HCT116 (cell line): ENCODE measurements at places on chromosomes 6 and 20. TPM values are rescaled to one million over a fixed set of nuclear protein-coding genes. Genes with fewer than 3 reads are reported as not detected.

- DNase-seq = no peak
Measured at GRCh38 chr6:109212683-109213082, 117.4 kb downstream of the CEP57L1 start.

- DNase-seq = no peak
Measured at GRCh38 chr6:79042799-79043126, 35.3 kb downstream of the PHIP start.

DNA sequence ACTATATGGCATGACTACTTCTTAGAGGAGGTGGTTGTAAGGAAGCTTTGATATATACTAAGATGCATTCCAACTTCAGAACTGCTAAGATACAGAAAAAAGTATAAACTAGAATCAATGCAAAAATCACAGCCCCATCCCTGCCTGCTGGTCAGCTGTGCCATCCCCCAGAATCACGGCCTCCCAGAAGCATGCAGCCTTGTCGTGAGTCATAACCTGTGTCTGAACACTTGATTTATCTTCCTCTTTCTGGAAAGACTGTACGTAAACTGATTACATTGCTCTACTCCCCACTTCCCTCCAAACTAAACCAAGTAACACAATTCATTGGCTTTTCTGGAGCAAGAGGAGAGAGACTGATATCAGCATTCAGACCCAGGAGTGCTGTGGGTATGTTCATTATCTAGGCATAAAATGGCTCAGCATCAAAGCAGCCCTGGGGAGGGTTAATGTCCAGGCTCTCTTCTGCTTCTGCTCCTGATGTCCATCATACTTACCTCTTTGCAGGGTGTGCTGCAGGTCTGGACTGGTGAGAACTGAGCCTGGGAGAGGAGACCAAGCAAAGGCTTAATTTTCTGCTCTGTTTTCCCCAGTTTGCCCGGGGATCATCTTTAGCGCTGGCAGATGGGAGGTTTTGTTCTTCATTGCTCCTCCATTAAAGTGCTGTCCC is 18.4 kb downstream of the SCP2D1 start:
- DNase-seq = no peak

- no peak for DNase-seq
Measured at GRCh38 chr6:158759966-158760617, 59.1 kb downstream of the EZR start.

- DNase-seq = no peak
Measured at GRCh38 chr20:50868509-50869495, 62.4 kb downstream of the ADNP start.

DNA sequence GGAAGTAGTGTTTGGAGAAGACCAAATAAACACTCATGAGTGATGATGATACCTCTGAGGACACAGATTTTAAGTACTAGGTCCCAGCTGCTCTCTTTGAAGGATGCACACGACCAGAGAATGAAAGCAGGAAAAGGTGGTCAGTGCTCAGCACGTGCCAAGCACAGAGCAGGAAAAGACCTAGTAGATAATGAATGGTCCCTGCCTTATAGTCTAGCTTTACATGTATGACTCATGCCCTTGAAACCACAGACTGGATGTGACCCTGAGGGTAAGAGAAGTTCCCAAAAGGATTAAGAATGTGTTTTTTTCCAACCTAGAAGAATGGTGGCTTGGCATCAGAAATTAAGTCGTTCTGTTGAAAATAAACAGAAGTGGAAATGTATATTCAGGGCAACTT is 2.8 kb upstream of the MC3R start:
- no peak for DNase-seq

DNA sequence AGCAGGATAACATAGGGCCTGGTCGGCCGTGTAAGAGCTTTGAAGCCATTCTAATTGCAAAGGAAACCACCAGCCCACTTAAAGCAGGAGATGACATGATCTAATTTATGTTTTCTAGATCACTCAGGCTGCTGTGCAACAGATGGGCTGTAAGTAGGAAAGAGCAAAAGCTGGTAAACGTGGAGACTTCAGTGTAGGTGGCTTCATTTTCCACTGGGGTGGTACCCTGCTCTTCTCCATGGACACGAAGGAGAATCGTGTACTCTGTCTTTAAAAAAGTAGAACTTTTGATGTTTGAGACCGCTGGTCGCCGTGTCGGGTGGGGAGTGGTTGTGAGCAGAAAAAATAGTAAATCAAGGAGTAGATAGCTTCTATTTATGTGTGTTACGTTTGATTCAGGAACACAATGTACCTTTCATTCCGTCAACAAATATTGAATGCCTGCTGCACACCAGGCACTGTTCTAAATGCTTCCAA is 6.4 kb downstream of the CASS4 start:
- DNase-seq = no peak

The CST2 gene
- not detected for total RNA-seq

The BTN3A1 gene
- 9.0 TPM for total RNA-seq

The PTCRA gene
- total RNA-seq = not detected

The ENPP4 gene
- total RNA-seq = 9.6 TPM

The SCRT2 gene
- total RNA-seq = not detected
